Caki2 (cell line): ENCODE measurements at places on chromosomes 4 and X. TPM values are rescaled to one million over a fixed set of nuclear protein-coding genes. Genes with fewer than 3 reads are reported as not detected.

- peak; percentile 45 for DNase-seq
Measured at GRCh38 chr4:73662709-73663546, 42.7 kb upstream of the RASSF6 start.

GRCh38 chr4:24210332-24210902 lies 320.6 kb upstream of the PPARGC1A start:
- DNase-seq: peak; percentile 47

DNA sequence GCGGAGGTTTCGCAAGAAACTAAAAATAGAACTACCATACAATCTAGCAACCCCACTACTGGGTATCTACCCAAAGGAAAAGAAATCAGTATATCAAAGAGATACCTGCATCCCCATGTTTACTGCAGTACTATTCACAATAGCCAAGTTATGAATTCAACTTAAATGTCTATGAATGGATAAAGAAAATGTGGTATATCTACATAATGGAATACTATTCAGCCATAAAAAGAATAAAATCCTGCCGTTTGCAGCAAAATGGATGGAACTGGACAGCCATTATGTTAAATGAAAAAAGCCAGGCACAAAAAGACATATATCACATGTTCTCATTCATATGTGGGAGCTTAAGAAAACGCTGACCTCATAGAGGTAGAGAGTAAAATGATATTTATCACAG lies 65.3 kb downstream of the LCORL start:
- DNase-seq: no peak

GRCh38 chrX:74525116-74525515 lies 89.3 kb downstream of the RLIM start:
- DNase-seq: no peak

- DNase-seq: no peak
Measured at GRCh38 chr4:139042981-139043460, 27.4 kb downstream of the NOCT start.

The PAGE5 gene
- 6.7 TPM in 1 of 2 replicates, not detected in the other for total RNA-seq

The PITX2 gene
- total RNA-seq: 0.14 TPM in 1 of 2 replicates, not detected in the other

DNA sequence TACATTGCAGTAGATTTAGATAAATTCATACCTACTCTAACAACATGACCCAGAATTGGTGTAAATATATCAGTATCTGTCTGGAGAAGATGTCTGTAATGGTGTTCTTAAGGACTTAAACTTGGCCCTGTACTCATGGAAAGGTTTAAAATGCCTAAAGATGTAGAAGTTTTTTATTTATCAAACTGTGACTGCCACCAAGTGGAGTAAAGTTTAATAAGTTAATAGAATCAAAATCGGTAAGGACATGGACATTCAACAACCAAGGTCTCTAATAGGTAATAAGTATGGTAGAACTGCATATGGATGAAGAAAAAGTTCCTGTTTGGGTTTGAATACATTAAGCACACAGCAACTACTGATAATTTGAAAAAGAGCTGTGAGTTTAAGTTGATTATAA lies 474.0 kb upstream of the NDST3 start:
- DNase-seq: peak; percentile 32

GRCh38 chr4:56050625-56051024 lies 101.9 kb downstream of the CEP135 start:
- no peak for DNase-seq

The EDNRA gene
- total RNA-seq: not detected in 2 replicates

DNA sequence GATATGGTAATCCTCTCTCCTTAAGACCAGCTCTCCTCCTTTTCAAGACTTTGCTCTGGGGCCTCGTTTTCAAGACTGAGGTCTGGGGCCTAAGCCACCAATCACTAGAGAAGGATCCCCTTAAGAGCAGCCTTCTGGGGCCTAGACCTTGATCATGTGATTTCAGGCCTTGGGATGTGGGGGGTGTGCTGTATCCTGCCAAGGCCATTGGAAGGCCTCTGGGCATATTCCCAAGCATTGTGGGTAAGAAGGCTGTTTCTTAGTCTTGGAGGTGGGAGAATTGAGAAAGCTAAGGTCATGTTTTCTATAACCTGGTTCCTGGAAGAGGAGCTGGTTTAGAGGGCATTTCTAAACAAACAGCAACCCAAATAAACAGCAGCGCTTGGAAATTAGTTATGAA lies 12.1 kb downstream of the TMEM164 start:
- DNase-seq: no peak

DNA sequence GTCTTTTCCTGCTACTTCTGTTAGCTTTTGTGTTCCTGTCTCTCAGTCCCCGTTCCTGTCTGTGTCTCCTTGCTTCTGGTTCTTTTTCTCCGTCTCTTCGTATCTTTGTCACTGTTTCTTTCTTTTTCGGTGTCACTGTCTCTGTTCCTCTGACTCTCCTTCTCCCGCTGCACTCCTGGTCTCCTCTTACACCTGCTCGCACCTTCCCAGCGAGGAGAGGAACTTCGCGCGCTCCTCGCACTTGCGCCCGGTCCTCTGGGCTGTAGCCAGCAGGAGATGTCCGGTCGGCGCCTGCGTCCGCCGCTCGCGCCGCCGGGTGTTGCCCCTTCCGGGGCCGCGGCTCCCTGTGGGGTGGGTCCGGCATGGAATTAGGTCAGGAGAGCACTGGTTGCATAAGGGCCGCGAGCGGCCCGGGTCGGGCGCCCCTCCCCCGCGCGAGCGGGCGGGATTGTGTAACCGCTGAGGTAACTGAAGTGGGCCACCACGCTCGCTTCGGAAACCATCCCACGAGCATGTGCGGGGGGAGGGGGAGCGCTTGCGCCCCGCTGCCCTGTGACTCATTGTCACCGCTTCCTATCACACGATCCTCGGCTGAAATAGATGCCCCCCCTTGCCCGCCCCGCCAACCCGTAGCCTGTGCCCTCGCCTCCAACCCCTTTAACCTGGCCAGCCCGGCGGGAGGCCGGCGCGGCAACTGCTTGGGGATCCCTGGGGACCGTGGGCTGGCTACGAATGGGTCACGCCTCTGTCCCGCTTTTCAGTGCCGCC lies 1.6 kb downstream of the LONRF3 start:
- peak; percentile 89 for DNase-seq

DNA sequence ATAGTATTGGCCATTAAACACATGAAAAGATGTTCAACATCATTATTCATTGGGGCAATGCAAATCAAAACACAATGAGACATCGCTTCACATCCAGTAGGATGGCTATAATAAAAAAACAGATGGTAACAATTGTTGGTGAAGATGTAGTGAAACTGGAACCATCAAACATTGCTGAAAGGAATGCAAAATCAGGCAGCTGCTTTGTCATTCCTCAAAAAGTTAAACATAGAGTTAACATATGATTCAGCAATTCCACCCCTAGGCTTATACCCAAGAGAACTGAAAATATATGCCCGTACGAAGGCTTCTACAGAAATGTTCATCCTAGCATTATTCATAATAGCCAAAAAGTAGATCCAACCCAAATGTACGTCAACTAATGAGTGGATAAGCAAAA lies 144.0 kb upstream of the NAP1L5 start:
- no peak for DNase-seq

DNA sequence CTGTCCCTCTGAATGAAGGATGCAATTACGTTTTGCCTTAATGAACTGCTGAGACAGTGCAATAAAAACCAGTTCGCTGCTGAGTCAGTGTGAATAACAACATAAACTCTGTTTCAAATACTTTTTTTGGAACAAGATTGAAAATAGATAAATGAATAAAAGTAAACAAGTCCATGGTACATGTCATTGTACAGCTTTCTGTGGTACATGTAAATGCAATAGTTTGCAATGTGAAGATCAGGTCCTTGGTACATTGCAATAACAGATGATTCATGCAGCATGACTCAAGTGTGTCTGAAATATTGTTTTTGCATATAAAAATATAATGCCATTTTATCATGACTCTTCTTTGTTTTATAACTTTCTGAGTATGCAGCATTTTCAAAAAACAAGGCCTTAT lies 193.4 kb upstream of the PACRGL start:
- no peak for DNase-seq

GRCh38 chr4:173505924-173506518 lies 24.0 kb downstream of the HAND2 start:
- DNase-seq: no peak

DNA sequence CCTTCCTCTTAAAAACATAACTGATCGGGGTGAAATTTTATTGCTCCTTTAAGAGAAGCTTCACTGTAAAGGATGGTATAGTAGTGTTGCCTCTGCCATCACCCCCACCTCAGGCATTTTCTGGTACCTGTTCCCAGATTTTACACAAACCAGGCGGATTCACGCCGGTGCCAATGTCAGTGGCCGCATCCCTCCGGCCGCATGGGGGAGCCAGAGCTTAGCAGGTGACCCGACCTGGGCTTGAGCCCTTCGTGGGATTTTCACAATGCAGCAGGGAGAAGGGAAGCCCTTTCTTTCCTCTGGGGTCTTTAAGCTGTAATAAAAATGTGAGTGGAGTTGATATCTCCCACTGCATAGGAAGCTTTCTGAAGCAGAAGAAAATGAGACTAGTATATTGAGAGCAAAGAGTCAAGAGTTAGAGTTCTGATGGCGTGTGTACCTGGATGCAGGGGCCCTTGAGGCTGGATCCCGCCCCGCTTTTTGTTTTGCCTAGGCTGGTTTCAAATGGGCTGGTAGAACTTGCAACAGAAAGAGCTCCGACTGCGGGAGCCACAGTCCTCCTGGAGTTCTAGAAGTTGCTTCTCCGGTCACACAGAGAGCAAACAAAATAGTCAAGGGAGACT lies 59.4 kb downstream of the POLR2B start:
- no peak for DNase-seq

GRCh38 chrX:70433848-70434351 lies 10.7 kb upstream of the DLG3 start:
- peak; percentile 72 for DNase-seq

The HSFX4 gene
- total RNA-seq: not detected in 2 replicates

GRCh38 chr4:26788341-26788733 lies 72.3 kb upstream of the STIM2 start:
- DNase-seq: no peak

The CXCL11 gene
- not detected in 2 replicates for total RNA-seq

DNA sequence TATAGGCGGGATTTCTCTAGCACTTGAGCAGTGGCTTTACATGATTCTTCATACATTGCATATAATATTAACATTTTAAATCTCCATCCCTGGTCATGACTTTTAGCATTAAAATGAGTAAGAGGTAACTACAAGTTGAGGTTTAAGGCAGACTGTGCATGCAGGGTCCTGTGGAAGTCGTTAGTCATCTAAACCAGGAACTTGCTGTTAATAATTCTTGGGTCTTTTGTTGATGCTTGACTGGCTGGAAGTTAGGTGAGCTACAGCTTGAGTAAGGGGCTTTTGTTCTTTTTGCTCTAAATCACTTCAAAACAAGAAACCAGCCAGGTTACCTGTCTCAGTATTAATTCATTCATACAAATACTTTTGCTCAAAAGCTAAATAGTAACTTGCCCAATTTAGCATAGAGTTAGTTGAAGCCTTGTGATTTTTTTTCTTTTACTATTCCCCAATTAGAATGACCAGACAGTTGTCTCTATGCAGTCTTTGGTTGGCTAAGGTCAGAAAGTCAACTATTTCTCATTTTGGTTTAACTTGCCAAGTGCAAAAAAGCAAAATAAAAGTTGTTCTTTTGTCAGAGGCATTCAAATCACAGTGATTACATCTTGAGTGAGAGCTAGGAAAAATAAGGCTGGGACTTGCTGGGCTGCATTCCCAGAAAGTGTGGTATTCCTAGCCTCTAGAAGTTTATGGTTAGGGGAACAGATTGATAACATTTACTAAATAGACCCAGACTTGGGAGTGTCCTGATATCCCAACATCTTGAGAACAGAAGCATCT lies 516.9 kb downstream of the PDHA2 start:
- peak; percentile 19 for DNase-seq

The CHRDL1 gene
- 0.17 and 0.72 TPM in 2 replicates for total RNA-seq

The LAMTOR3 gene
- total RNA-seq: 25.2 and 37.4 TPM in 2 replicates

- DNase-seq: no peak
Measured at GRCh38 chrX:96183391-96183790, 501.3 kb upstream of the DIAPH2 start.
